Small intestine (tissue), 16 donors: ENCODE measurements at places on chromosomes 2 and 18.

DNA sequence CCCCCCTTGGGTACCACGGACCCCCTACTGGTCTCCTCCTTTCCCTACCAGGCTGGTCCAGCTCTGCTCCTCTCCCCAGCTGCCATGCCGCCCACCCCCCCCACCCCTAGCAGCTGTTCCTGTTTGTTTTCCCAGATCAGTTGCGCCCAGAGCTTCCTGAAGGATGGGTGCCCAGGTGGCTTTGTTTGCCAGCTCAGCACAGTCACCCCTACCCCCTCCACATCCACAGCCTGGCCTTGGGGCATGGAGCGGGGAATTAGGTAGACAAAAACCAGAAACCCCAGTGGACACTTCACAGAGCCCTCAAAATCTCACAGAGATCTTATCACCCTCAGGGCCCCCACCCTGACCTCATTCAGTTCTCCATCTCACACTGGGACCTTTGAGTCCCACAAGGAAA is 3.7 kb upstream of the CRYBA2 start:
- no peaks in the 10 kb centered on the region for H3K36me3 ChIP-seq
- peaks cover 14% of the 10 kb centered on the region for H3K27me3 ChIP-seq
- no peak for DNase-seq
- H3K4me1 ChIP-seq: no peaks in the 10 kb centered on the region

- no peaks in the 10 kb centered on the region for H3K4me1 ChIP-seq
- DNase-seq: no peak
- no peaks in the 10 kb centered on the region for H3K27me3 ChIP-seq
- H3K27ac ChIP-seq: no peak overlapping the region
- no peak overlapping the region for H3K4me3 ChIP-seq
- no peaks in the 10 kb centered on the region for H3K36me3 ChIP-seq
These were observed 238.6 kb downstream of the PTH2R start for GRCh38 chr2:208645226-208645625.

DNA sequence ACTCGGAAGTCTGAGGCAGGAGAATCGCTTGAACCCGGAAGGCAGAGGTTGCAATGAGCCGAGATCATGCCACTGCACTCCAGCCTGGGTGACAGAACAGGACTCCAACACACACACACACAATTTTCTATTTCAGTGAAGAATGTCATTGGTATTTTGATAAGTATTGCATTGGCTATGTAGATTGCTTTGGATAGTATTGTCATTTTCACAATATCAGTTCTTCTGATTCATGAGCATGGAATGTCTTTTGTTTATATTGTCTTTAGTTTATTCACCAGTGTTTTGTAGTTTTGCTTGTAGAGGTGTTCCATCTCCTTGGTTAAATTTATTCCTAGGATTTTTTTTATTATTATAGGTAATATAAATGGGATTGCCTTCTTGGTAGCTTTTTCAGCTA is 693.4 kb upstream of the SYT4 start:
- H3K4me1 ChIP-seq: no peaks in the 10 kb centered on the region
- H3K27ac ChIP-seq: no peak overlapping the region
- no peaks in the 10 kb centered on the region for H3K36me3 ChIP-seq
- no peak for DNase-seq

DNA sequence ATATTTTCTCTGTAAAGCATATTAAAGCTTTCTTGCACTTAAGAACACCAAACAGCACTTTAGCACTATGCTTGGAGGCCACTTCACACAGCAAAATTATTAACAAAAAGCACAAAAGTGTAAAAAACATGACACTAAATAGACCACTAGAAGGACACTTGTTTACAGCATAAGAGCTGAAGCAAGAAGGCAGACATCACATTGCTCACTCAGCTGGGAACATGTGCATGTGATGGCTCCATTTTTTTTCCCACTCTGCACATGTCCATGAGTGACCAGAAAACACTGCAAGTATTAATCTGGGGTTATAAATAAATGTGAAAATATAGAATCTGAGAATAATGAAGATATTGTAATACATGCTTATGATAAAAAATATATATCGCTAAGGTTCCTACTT is 103.1 kb upstream of the MAPRE2 start:
- no peak for DNase-seq
- no peaks in the 10 kb centered on the region for H3K27me3 ChIP-seq
- no peak overlapping the region for H3K4me3 ChIP-seq
- no peak overlapping the region for H3K27ac ChIP-seq
- H3K4me1 ChIP-seq: no peaks in the 10 kb centered on the region

- H3K4me1 ChIP-seq: no peaks in the 10 kb centered on the region
- H3K27ac ChIP-seq: no peak overlapping the region
- H3K4me3 ChIP-seq: no peak overlapping the region
- no peaks in the 10 kb centered on the region for H3K27me3 ChIP-seq
- H3K36me3 ChIP-seq: no peaks in the 10 kb centered on the region
These were observed 61.0 kb downstream of the DAW1 start for GRCh38 chr2:227932403-227932802.
